K562 (cell line): ENCODE measurements at places on chromosomes 5 and 9. TPM values are rescaled to one million over a fixed set of nuclear protein-coding genes. Genes with fewer than 3 reads are reported as not detected.

DNA sequence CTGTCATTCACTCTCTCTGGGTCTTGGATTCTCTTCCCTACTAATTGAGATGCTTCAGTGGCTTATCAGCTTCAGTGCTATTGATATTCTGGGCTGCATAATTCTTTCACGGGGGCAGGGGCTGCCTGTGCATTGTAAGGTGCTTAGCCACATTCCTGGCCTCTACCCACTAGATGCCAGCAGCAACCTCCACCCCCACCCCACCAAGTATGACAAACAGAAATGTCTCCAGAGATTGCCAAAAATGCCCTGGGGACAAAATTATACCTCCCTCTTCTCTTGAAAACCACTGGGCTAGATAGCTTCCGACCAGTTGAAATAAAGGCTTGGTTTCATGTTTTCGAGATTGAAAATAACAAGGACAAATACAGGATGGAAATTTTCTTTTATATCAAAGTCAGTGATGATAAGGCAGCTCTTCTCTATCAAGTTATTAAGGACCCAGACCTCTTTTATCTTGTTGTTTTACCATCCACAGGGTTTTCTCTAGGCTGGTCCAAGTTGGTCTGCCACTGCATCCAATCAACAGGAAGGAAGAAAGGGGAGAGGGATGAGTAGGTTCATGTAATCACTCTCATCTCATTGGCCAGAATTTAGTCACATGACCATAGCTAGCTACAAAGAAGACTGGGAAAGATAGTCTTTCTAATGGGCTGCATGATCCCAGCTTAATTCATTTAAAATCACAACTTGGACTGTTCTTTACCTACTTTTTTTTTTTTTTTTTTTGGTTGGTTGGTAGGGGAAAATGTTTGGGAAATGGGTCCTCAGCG is 92.1 kb upstream of the RANBP3L start:
- no peak for DNase-seq

DNA sequence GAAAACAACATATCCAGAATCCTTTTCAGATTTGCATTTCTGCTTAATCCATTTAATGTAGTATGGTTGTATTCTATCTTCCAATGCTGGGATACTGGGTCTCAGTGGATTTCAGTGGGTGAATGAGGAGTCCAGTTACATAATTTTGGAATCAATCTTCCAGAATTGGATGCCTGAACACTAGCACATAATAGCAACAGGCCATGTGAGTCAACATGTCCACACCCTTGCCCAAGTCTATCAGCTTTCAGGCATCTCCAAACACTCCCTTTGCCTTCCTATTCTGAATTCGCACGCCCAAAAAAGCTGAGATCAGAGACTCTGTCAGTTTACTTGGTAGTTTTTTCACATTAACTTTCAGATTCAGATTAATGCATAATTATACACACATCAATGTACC is 202.6 kb downstream of the TSSK1B start:
- no peak for DNase-seq

DNA sequence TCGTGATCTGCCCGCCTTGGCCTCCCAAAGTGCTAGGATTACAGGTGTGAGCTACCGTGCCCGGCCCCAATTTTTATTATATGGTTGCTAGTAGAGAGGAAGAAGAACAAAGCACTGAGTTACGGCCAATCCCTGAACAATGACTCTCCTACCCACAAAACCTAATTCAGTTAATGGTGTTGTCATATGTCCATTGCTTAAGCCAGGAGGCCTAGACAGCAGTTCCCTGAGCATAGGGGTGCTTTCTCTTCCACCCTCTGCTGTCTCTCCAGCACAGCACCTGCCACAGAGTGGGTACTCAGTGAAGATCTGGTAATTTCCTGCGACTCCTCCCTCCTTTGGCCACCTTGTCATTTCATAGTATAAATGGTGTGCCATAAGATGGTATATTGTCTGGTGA is 21.4 kb upstream of the LTC4S start:
- no peak for DNase-seq

GRCh38 chr5:14204785-14205321 is 61.7 kb downstream of the TRIO start:
- DNase-seq = no peak

DNA sequence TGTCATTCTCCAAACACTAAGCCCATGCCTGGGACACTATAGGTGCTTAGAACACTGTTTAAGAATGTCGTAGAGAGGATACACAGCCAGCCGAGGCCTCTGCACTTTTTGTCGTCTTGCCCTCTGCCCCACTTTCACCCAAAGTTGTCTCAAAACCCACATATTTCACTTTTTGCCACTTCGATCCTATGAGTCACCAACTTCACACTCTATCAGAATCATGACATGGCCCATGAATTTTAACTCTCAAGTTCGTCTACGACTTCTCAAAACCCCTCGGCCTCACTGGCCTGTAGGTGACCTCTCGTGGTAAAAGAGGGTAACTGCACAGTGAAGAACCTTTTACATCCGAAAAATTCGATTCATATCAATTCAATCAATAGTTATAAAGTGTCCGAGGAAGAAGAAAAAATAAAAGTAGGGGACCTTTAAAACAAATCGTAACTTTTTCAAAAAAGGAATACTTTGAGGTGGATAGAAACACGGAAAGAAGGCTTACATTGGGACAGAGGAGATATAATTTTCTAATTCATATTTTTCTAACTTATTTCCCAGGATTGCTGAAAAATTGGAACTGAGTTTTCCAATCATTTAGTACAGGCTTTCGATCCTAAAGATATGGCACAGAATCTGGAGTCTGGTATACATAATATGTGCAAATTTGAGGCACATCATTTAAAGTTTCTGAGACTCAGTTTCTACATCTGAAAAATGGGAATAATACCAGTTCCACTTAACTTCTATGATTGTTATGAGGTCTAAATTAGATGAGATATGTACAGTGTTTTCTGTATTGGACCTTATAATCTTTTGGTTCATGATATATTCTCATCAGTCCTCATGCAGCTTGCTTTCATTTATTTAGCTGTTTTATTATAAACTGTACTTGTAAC is 122.6 kb downstream of the APBA1 start:
- peak; percentile 32 for DNase-seq

- DNase-seq = no peak
Observed at GRCh38 chr5:116444373-116445295, 130.0 kb downstream of the SEMA6A start.

The B4GALT7 gene
- 15.0 and 16.6 TPM in 2 replicates for polyA plus RNA-seq
